Trophoblast cell (in vitro differentiated cells and primary cell): ENCODE measurements at places on chromosomes 7 and 10.
A peak's percentile ranks its signal among the peaks of the same experiment; 100 is the strongest.

GRCh38 chr10:86001521-86001920 is 365.1 kb downstream of the GRID1 start:
- no peaks in the 10 kb centered on the region for H3K36me3 ChIP-seq
- H3K4me3 ChIP-seq: no peak overlapping the region
- no peak overlapping the region for H3K27ac ChIP-seq
- DNase-seq: no peak

DNA sequence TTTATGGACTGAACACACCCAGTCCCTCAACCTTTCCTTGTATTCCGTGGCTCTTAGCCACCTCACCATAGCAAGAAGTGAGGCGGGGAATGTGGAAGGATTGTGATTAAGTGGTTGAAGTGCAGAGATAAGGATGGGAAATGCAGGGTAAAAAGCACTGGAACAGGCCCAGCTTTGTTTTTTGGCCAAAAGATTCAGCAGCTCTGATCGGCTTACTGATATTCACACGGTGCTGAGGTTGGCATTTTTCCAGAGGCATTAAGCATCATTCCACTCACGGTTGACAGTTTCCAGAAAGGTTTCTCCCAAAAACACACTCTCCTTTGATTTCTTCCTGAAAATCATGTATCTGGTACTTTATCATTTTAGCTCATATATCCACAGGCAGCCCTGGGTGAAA is 544.2 kb downstream of the CNTNAP2 start:
- H3K27me3 ChIP-seq: no peaks in the 10 kb centered on the region
- no peak overlapping the region for H3K27ac ChIP-seq
- H3K4me1 ChIP-seq: no peaks in the 10 kb centered on the region
- no peak overlapping the region for H3K4me3 ChIP-seq

DNA sequence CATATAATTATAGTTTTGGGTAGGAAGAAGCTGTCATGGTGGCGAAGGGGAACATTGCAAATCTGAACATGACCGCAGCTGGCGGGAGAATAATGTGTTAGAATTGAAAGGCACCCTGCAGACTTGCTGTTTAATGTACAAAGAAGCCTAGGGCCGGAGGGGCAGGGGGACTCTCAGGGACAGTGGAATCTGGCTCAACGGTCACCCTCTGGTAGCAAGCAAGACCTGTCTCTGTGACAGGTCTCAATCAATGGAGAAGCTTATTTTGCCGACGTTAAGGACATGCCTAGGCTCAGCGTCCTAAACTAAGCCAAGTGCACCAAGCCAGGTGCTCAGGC is 177.3 kb downstream of the NSUN6 start:
- H3K27me3 ChIP-seq: no peaks in the 10 kb centered on the region
- H3K36me3 ChIP-seq: no peaks in the 10 kb centered on the region
- H3K4me3 ChIP-seq: no peak overlapping the region
- no peak for DNase-seq

- H3K4me3 ChIP-seq: no peak overlapping the region
- no peak for DNase-seq
- H3K27me3 ChIP-seq: no peaks in the 10 kb centered on the region
- no peaks in the 10 kb centered on the region for H3K4me1 ChIP-seq
- no peak overlapping the region for H3K27ac ChIP-seq
- H3K36me3 ChIP-seq: no peaks in the 10 kb centered on the region
These were observed 198.4 kb downstream of the PCLO start for GRCh38 chr7:82964150-82964882.

DNA sequence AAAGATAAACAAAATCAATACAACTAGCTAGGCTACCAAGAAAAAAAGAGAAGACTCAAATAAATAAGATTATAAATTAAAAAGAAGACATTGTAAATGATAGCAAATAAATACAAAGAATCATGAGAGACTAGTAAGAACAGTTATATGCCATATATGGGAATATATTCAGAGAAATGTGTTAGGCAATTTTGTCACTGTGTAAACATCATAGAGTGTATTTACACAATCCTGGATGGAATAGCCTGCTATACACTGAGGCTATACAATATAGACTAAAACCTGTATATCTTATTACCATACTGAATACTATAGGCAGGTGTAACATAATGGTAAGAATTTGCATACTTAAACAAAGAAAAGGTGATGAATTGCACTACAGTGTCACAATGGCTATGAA is 717.4 kb downstream of the PARD3 start:
- no peaks in the 10 kb centered on the region for H3K36me3 ChIP-seq
- H3K4me3 ChIP-seq: no peak overlapping the region
- H3K27me3 ChIP-seq: no peaks in the 10 kb centered on the region
- no peak overlapping the region for H3K27ac ChIP-seq
- DNase-seq: no peak

DNA sequence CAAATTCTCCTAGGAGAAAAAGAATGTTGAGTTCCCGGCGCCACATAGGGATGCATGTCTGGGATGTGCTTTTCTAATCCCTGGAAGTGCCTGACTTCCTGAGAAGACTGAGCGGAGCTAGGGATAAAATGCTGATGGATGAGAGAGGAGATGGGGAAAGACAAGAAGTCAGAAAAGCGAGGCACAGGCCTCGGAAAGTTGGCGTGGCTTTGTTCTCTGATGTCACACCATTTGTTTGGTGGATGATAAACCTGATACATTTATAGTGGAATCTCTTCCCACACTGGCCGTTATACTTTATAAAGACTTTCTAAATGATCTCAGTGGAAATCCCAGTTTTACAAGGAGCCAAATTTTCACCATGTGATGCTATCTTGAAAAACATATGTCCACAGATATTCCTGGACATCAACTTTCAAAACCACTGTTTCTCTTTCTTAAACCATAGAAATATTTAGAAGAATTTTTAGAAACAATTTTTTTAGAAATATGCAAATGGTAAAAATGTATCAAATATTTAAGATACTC is 188.8 kb upstream of the SVIL start:
- no peak overlapping the region for H3K27ac ChIP-seq

GRCh38 chr10:24254180-24254579 is 45.2 kb downstream of the KIAA1217 start:
- peaks cover 60% of the 10 kb centered on the region for H3K4me1 ChIP-seq
- no peak for DNase-seq
- no peaks in the 10 kb centered on the region for H3K27me3 ChIP-seq
- H3K4me3 ChIP-seq: no peak overlapping the region

DNA sequence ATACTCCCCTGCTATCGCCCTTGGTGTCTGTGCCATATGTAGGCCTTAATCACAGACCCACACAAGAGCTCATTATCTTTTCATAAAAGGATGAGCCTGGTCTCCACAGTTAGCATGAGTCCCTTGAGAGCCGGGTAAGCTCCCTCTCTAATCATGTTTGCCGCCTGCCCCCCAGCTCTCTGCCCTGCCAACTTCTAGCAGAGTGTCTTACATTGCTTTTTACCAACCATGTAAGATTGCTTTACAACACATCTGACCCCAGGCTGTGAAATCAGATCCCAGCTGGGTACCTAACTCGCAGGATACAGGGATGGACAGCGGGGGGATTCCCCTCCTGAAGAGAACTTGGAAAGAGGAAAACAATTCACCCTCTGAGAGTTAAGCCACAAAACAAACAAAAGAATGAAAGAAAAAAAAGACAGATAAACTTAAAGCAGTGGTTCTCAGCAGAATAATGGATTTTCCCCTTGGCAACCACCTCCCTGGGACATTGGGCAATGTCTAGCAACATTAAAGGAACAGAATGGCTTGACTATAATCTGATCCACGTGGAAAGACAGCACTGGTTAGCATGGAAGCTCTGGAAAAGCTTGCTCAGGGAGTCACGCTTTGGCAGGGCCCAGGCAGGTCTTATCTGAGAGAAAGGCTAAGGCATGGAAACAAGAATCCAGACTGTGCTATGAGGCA is 39.4 kb upstream of the ATOH7 start:
- no peak overlapping the region for H3K27ac ChIP-seq
- H3K4me1 ChIP-seq: no peaks in the 10 kb centered on the region
- H3K27me3 ChIP-seq: no peaks in the 10 kb centered on the region
- no peaks in the 10 kb centered on the region for H3K36me3 ChIP-seq
- no peak overlapping the region for H3K4me3 ChIP-seq
- no peak for DNase-seq

DNA sequence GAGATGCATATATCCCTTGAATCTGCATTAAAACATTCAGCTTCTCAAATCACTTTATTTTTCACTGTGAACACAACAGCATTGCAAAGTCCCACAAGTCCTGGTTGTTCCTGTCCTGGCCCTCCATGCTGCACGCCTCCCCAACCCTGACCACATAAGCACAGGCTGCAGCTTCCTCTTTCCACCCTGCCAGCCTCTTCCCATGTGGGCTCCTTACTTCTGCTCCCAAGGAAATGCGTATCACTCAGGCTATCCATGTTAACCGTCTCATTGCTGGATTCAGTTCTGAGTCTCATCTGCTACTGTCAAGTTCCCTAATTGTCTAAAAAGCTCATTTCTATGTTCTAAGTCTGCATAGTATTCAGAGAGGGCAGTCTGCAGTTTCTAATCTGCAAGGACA is 89.7 kb upstream of the ZPBP start:
- no peak overlapping the region for H3K27ac ChIP-seq
- H3K4me1 ChIP-seq: no peaks in the 10 kb centered on the region

GRCh38 chr7:99525713-99526440 is 21.4 kb downstream of the ZKSCAN5 start:
- H3K4me1 ChIP-seq: no peaks in the 10 kb centered on the region
- peaks cover 38% of the 10 kb centered on the region for H3K36me3 ChIP-seq
- peak; percentile 36 for DNase-seq

GRCh38 chr7:24778543-24779282 is 21.4 kb upstream of the GSDME start:
- H3K4me1 ChIP-seq: no peaks in the 10 kb centered on the region
- no peaks in the 10 kb centered on the region for H3K36me3 ChIP-seq
- H3K27ac ChIP-seq: no peak overlapping the region
- DNase-seq: peak; percentile 47
- no peaks in the 10 kb centered on the region for H3K27me3 ChIP-seq

GRCh38 chr10:17229016-17229716 is 1.1 kb downstream of the VIM start:
- no peak for DNase-seq
- H3K27ac ChIP-seq: peak overlapping the region; percentile 78
- H3K4me3 ChIP-seq: peak overlapping the region; percentile 89
- H3K36me3 ChIP-seq: peaks cover 6% of the 10 kb centered on the region
- H3K4me1 ChIP-seq: peaks cover 12% of the 10 kb centered on the region

- H3K27me3 ChIP-seq: no peaks in the 10 kb centered on the region
- no peak overlapping the region for H3K4me3 ChIP-seq
- DNase-seq: no peak
- no peaks in the 10 kb centered on the region for H3K4me1 ChIP-seq
These were observed 566.5 kb downstream of the ATRNL1 start for GRCh38 chr10:115659616-115660015.

GRCh38 chr7:101121991-101122932 is 4.6 kb upstream of the SERPINE1 start:
- peak overlapping the region; percentile 94 for H3K27ac ChIP-seq
- H3K27me3 ChIP-seq: no peaks in the 10 kb centered on the region
- H3K36me3 ChIP-seq: no peaks in the 10 kb centered on the region
- peak; percentile 84 for DNase-seq
- H3K4me3 ChIP-seq: no peak overlapping the region
- peaks cover 56% of the 10 kb centered on the region for H3K4me1 ChIP-seq
